Right lung (tissue), 10 donors: ENCODE measurements at places on chromosomes 5 and 9. TPM values are rescaled to one million over a fixed set of nuclear protein-coding genes. Genes with fewer than 3 reads are reported as not detected.
A peak's percentile ranks its signal among the peaks of the same experiment; 100 is the strongest.

Gene IRX2
- polyA plus RNA-seq: 70.7 TPM

DNA sequence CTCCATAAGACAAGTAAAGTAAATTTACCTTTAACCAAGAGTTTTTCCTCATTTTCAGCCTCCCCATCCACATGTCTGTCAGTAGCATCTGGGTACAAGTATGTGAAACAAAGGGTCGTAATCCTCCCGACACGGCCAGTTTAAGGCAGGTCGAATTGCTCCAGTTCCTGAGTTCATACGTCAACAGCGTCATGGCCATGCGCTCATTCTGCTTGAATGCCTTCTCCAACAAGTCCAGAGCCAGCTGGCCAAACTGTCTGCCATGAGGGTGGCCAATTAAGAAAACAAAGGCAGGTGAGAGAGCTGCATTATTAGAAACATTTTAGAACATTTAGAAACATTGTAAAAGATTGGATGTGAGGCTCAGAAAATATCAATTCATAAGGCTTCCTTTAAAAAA is 87.5 kb downstream of the TRPM6 start:
- no peak for DNase-seq

- DNase-seq: no peak
Measured at GRCh38 chr5:142421228-142421617, 96.4 kb upstream of the SPRY4 start.

Gene VCAN
- polyA plus RNA-seq: 371 TPM

DNA sequence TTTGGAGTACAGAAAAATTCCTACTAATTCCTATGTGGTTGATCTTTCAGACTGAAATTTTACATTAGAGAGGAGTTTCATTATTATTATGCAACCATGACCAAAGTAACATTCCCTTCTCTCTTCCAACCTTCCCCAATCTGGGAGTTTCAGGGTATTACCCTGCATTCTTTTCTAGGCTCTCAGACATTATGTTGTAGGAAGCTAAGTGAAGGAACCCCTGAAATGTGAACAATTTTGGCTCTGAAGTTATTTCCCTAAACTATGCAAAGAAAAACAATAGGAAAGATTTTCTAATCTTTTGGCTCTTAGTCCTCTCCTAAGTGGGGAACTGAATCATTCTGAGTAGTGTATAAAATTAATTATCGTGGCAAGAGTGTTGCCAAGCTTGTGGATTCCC is 63.3 kb upstream of the ZFAND5 start:
- DNase-seq: no peak

- DNase-seq: no peak
Measured at GRCh38 chr5:158737536-158738027, 362.1 kb downstream of the EBF1 start.

- DNase-seq: no peak
Measured at GRCh38 chr5:12272389-12272788, 368.1 kb upstream of the CTNND2 start.

DNA sequence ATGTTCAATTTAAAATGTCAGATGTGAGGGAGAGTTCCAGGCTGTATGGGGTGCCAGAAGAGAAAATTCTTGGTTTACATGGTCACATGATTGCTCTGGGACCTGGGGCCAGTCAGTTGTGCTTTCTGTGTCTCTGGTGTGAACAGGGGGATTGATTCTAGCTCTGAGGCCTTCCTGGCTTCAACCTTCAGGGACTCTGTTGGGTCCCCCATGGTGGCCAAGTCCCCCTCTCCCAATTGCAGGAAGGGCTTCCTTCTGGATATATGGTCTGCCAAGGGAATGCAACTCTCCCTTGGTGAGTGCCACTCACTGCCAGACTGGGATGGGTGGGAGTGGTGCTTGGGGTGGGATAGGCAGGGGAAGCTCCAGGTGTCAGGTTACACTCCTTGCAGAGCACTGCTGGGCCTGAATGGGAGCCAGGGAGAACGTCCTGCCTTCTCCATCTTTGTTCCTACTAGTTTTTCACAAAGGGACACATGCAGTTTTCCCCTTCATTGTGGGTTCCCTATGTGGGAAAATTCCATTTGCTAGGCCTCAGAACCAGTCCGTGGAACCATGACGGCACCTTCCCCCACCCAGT is 153.2 kb downstream of the MELK start:
- DNase-seq: no peak

DNA sequence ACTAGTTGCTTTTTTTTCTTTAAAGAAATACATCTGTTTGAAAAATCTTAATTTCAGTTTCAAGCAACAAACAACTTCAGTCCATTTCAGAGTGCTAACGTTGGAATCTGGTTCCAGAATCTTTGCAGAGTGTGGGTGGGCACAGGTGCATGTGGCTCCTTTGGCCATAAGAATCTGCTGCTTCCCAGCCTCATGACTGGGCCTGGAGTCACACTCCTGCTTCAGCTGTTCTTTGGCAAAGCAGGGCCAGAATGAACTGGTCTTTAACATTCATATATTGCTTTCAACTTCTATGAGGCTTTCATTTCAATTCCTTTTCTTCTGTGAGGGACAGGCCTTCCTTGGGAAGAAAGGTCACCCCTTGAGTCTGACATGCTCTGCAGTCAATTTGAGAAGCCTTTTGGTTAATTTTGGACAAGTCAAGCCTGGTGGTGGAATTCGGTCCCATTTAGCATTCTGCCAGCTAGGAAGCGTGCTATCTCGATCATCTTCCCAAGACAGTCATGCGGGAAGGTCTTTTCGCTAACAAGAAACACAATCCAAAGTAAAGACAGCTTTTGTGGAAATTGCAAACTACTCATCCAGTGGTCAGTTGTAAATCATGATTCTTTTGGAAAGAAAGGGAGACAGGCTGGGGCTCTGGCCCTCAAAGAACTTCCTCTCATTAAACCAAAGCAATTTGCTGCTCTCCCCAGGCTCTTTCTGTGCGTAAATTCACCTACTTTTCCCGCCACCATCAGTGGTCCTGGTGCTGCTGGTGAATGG is 55.2 kb downstream of the SLC1A3 start:
- no peak for DNase-seq

- DNase-seq: no peak
Measured at GRCh38 chr5:77635067-77635916, 3.2 kb downstream of the OTP start.

Gene NPR3
- polyA plus RNA-seq: 45.7 TPM

DNA sequence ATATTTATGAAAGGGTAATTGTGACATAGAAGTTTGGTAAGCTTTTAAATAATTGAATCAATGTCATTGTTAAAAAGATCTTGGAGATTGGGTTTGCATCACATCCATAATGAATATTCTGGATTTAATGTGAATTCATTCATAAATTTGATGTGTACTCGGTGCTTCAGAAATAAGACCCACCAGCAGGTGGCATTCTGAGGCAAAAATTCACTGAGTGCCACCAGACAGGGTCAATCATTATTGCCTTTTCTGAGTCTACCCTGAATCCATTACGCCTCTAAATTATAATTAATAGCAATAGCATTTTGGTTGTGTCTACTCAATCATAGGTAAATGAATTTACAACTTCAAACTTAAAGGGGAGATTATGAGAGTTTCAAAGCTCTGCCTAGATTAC is 1.0 kb downstream of the TRPC7 start:
- DNase-seq: no peak

DNA sequence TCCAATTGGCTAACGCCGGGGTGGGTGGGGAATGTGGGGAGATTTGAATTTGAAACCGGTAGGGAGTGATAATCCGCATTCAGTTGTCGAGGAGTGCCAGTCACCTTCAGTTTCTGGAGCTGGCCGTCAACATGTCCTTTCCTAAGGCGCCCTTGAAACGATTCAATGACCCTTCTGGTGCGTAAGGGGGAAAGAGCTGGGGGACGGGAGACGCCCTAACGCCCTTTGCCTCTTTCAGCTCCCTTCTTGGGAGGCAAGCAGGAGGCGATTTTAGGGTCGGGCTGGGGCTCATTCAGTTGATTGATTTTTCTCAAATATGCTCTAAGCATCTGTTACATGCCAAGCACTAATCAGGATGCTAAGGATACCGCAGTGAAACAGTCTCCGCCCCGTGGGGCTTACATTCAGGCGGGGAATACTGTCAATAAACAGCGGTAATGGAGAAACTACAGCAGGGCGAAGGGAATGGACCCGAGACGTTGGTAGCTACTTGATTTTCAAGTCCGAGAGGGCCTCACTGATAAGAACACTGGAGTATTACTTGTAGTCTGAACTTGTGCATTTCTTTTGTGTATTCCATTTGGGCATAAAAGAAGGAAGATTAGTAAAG is at the start of gene HMMR:
HMMR (plus strand) TSS at position 71 of the 610 bp plus-strand sequence; CDS start at position 132, 61 bp downstream.
- no peak for DNase-seq

Gene OGN
- 142 TPM for polyA plus RNA-seq

DNA sequence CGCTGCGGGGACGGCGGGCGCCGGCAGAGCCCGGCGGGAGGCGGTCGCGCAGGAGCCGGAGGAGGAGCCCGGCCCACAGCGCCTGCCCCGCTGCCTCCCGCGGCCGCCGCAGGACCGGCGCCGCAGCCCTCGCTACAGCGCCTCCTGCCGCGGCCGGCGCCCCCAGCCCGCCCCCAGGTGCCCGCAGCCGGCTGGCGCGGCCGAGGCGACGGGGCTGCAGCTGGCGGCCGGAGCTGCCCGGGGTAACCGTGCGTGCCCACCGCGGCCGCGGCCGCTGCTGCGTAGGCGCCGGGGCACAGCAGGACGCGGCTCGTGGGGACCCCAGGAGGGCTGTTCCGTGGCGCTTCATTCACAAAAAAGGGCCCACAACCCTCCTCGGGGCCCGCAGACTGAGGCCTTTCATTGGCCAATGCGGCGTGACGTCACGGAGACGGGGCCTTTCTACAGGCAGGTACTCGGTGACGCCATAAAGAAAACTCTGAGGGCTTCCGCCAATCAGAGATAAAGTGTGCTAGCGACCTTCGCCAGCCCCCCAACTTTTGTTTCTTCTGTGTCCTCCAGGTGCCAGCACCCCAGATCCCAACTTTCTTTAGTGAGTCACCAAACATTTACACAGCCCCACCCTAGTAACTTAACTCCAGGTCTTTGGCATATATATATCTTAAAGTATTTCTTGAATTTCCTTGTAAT is at the start of gene CDC14B:
CDC14B (minus strand) TSS at position 353 of the 690 bp plus-strand sequence. CDS start 465 bp downstream, outside the sequence.
- peak; percentile 88 for DNase-seq

Gene SAXO1
- 0.31 TPM for polyA plus RNA-seq

- no peak for DNase-seq
Measured at GRCh38 chr5:163193886-163194285, 243.5 kb upstream of the CCNG1 start.

DNA sequence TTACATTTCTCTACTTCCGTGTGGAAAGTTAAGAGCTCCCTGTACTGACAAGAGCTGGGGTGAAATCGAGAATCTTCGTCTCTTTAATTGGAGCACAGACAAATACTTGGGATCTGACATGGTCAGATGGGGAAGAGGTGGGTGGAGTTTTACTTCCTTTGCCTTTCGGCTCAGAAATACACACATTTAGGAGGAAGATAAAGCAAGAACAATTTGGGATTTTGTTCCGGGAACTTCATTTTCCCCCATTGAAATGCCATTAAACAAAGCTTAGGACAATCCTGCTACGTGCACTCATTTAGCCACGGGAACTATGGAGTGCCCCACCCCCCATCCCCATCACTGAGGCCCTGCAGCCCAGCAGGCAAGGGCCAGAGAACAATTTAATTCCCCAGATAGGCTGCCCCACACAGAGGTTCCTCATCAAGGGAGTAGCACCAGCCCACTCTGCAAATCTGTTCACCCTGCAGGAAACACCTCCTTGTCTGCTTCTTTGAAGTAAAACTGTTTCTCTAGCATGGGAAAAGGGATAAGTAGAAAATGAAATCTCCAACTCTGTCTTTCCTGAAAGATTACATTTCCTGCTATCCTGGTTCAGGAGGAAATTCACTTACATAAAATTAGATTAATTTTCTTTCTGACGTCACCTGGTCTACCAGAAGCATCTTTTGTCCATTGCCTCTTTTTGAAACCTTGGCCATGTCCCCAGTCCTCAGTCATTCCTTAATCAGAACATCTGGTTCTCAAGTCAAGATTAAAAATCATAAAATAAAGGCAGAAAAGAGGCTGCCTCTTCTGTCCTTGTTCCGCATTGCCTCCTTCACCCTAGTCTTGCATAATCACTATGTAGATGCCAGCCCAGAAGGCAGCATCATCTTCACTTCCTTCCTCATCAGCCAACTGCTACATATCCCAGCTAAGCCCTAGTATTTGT is 206.4 kb downstream of the ENC1 start:
- DNase-seq: no peak

Gene KCNIP1
- polyA plus RNA-seq: 3.1 TPM

Gene UGT3A1
- polyA plus RNA-seq: 0.16 TPM

GRCh38 chr5:149320791-149321330 is 24.4 kb upstream of the GRPEL2 start:
- DNase-seq: peak; percentile 81

Gene PCDHGC5
- polyA plus RNA-seq: 0.76 TPM

Gene DNAI1
- polyA plus RNA-seq: 8.1 TPM

GRCh38 chr5:141874262-141874964 is 3.8 kb downstream of the PCDH1 start:
- DNase-seq: no peak

GRCh38 chr9:116813031-116813300 is 125.9 kb downstream of the TRIM32 start:
- DNase-seq: no peak

Gene CCT5
- 197 TPM for polyA plus RNA-seq

GRCh38 chr5:160470437-160471361 is 49.0 kb downstream of the PTTG1 start:
- DNase-seq: no peak

DNA sequence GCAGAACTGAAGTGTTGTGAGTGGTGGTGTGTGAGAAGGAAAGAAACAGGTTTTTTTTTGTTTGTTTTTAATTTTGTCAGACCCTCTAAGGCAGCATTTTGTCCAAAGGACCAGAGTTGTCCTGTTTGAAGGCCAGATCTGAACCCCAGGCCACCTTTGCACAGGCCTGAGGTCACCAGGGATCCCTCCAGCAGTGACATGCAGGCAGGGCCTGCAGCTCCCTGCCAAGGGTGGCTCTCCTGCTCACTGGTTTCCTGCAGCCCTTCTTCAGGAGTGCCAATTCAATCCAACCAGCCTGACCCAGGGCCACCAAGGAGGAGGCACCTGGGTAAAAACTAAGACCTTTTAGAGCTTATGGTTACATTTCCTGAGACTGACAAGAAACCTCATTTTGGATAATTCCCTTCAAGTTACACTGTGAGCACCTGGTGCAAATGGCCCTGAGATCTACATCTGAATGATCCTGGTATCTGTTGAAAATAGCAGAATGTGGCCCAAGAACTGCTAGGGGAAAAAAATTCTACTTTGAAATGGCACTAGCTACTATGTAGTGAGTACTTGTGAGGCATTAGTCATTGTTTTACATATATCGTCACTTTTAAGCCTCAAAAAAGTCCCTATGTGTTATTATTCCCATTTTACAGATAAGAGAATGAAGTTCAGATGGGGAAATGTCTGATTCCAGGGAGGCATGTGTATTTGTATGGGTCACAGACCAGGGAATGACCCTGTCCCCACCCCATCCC is 33.5 kb upstream of the SMU1 start:
- no peak for DNase-seq

DNA sequence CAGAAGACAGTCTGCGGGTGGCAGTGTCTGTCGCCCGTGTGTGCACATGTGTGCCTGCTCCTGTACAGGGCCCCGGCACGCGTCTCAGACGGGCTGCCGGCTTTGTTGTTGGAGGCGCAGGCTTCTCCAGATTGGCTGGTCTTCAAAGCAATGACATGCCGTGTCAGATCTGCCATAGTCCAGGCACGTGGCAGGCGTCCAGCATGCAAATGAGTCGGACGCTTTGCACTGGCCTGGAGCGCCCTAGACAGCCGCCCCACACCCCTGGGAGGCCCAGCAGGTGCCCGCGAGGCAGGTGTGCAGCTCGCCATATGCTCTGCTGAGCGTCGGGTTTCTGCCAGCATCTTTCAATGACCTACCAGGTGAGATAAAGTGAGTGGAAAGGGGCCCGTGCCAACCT is 71.5 kb downstream of the GADD45G start:
- DNase-seq: no peak
